CD4-positive, alpha-beta T cell treated with Interleukin-4 for 4 hours (primary cell): ENCODE measurements at places on chromosomes 11 and 22.

DNA sequence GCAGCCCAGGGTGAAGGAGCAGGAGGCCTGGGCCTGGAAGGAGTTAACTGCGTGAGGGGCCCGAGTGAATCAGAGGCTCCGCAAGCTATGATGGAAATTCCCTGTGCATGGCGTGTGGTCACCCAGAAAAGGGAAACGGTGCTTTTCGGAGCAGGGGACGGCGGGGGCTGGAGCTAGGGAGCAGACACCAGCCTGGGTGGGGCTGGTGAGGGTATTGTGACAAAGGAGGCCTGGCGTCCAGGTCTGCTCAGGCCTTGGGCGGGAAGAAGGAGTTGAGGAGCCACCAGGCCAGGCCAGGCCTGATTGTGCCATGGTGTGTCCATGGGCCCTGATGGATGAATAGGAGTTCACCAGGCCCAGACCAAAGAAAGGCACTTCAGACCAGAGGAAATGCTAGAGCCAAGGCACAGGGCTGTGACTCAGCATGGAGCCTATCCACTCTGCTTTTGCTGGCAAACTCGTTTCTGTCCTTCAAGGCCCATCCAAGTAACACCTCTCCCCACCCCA is 12.8 kb upstream of the SPI1 start:
- DNase-seq = peak; percentile 34

- DNase-seq = no peak
Observed at GRCh38 chr11:68043349-68044144, 4.7 kb downstream of the TCIRG1 start.

DNA sequence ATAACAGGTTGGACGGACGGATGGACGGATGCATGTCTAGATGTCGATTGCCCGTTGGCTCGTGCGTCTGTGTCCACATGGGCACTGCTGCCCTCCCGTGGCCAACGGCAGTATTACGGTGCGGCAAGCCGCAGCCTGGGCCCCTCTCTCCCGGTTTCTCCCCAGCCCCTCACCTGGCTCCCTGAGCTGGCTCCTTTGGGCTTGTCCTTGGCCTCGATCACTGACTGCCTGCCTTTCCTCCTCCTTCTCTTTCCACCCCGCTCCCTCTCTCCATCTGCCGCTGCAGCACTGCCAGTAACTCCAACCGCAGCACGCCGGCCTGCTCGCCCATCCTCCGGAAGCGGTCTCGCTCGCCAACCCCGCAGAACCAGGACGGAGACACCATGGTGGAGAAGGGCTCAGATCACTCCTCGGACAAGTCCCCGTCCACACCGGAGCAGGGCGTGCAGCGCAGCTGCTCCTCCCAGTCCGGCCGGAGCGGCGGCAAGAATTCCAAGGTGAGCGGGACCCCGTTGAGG is 77.3 kb downstream of the SCN3B start:
- DNase-seq = peak; percentile 53

DNA sequence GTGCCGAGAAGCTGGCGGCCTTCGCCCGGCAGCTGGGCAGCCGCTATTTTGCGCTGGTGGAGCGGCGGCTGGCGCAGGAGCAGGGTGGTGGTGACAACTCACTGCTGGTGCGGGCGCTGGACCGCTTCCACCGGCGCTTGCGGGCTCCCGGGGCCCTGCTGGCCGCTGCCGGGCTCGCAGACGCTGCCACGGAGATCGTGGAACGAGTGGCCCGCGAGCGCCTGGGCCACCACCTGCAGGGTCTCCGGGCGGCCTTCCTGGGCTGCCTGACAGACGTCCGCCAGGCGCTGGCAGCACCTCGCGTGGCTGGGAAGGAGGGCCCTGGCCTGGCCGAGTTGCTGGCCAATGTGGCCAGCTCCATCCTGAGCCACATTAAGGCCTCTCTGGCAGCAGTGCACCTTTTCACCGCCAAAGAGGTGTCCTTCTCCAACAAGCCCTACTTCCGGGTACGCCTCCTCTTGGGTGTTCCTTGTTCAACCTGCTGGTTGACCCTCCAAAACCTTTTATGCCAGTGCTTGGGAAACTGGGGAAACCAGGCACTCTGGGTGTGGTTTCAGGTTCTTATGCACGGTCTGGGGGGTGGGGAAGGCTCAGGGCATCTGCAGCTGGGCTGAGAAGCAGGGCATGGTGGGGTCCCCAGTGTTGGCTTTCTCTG is 3.1 kb upstream of the TM7SF2 start:
- no peak for DNase-seq

DNA sequence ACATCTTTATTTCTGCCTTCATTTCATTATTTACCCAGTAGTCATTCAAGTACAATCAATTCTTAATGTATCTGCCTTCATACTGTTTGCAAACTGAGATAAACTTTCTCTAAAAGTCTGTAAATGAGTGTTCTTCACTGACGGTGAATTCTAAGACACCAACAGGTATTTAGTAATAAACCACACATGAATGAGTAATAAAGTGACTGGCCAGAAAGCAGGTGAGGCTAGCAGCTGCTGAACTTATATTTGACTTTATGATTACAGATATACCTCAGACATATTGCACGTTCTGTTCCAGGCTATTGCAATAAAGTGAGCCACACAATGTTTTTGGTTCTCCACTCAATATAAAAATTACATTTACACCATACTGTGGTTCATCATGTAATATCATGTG is 1894.0 kb upstream of the RAG2 start:
- DNase-seq = no peak

DNA sequence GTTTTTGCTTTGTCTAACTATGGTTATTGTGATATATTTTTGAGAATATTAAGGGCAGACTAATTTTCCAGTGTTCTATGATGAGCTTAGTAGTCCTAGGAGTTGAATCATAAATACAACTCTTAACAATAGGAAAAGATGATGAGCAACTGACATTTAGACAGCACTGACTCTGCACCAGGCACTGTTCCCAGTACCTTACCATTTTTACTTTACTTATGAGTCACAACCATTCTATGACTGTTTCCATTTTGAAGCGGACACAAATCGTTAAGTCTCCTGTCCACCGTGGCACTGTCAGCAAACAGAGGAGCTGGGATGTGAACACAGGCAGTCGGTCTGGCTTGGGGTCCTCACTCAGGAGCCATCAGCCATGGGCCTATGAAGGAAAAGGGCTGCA is 3.4 kb upstream of the SCGB2A2 start:
- DNase-seq = no peak

GRCh38 chr22:19663286-19663815 is 51.0 kb upstream of the SEPTIN5 start:
- DNase-seq = no peak

DNA sequence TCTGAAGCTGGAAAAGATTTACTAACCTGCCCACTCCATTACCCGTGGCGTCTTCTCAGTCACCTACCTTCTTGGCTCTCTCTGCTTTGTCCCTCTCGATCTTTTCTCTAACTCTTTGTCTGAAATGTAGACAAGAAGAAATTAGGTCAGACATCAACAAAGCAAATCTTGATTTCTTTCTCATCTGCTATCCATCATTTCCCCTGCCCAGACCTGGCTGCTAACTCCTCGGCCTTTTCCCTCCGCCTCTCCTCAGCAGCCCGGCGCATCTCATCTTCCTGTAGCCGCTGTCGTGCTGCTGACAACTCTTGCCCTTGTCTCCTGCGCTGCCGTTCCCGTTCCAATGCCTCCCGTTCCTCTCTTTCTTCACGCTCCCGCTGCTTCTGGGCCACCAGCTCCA is 1.2 kb downstream of the UBXN1 start:
- DNase-seq = no peak

DNA sequence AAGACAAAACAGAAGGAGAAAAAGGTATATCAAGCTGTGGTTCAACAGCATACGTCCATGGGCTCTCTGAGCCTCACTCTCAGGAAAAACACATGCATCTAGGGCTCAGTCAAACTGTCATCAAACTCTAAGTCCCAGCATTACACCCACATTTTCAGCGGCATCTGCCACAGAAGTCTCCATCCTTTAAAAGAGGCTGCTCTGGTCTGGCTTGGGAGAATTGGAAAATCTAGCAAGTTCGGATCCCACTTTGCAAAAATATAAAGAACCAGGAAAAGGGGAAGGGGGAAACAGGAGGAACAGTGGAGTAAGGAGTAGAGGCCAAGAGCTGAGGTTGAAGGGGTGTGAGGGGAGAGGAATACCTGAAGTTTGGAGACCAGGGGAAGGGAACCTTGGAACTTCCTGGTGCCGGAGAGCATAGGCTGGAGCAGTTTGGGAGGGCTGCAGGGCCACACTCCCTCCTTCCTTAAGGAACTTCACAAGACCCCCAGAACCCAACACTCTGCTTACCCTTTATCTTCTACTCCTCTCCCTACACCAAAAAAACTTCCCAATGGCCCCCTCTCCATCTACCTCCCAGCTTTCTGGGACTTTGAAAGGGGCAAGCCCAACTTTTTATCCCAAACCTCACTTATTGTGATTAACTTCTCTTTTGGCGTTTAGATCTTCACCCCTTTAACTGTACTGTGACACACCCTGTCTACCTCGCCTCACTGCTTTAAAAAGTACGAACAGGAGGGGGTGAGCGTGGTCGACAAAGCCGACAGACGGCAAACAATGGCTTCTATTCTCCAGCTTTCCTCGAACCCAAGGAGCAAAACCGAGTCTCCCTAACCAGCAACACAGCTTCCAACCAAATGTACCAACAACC is 4.0 kb downstream of the PAX6 start:
- DNase-seq = no peak

- no peak for DNase-seq
Observed at GRCh38 chr22:20619045-20619892, 111.9 kb downstream of the MED15 start.

DNA sequence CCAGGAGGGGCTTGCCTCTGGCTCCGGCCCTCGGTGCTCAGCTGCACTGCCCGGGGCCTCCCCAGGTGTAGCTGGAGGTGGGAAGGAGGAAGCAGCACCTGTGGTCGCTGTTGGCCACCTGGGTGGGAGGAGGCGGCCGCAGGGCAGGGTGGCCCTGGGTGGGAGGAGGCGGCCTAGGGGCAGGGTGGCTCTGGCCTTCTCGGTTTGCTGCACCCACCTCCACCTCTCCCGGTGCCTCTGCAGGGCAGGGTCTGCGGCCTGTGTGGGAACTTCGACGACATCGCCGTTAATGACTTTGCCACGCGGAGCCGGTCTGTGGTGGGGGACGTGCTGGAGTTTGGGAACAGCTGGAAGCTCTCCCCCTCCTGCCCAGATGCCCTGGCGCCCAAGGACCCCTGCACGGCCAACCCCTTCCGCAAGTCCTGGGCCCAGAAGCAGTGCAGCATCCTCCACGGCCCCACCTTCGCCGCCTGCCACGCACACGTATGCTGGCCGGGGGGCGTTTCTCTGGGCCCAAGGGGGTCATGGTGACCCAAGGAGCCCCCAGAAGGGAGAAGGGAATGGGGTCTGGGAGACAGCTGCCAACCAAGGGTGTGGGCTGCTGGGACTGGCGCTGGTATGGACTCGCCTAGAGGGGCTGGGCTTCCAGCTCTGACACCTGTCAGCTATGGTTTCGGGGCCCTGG is 20.6 kb downstream of the MUC5AC start:
- DNase-seq = no peak

GRCh38 chr22:23383491-23384361 is 196.4 kb downstream of the IGLL1 start:
- no peak for DNase-seq

GRCh38 chr11:88431675-88432341 is 94.3 kb upstream of the CTSC start:
- DNase-seq = no peak

GRCh38 chr11:69923641-69924307 is 104.6 kb upstream of the FGF3 start:
- no peak for DNase-seq

DNA sequence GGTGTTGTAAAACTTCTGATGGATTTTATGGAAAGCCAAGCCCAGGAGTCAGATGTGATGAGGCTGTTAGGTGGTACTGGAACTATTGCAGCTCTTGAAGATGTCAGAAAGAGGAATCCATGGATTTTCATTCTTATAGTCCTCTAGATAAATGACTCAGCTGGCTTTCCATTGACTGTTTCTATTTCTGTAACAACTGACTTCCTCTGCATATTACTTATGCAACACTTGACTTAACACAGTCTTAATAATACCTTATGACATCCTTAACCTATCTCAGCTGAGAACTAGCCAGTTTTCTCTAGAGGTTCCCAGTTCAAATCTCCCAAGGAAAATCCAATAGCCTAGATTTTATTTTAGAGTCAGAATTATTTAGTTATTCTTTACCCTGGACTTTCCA is 263.8 kb downstream of the LUZP2 start:
- no peak for DNase-seq

DNA sequence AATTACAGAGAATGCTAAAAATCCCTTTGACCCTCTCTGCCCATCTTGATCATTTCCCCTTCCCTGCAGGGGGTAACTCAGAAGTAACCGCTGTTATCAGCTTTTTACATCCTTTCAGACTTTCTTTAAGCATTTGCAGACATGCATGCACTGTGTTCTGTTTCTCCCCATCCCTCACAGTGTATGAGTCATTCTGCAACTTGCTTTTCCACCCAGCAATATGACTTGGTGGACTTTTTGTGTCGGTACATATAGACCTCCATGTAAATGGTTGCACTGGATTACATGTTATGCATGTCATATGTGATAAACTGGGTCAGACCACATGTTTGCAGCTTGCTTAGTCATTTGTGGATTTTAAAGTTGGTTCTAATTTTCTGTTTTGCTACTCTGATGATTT is 87.7 kb upstream of the NECTIN1 start:
- no peak for DNase-seq

GRCh38 chr11:8067567-8067928 is 13.5 kb upstream of the TUB start:
- no peak for DNase-seq

- DNase-seq = no peak
Observed at GRCh38 chr11:108871152-108871551, 206.3 kb downstream of the DDX10 start.

- no peak for DNase-seq
Observed at GRCh38 chr22:50189184-50189848, 3.6 kb downstream of the TRABD start.

- no peak for DNase-seq
Observed at GRCh38 chr11:17526931-17527627, 17.1 kb downstream of the USH1C start.

DNA sequence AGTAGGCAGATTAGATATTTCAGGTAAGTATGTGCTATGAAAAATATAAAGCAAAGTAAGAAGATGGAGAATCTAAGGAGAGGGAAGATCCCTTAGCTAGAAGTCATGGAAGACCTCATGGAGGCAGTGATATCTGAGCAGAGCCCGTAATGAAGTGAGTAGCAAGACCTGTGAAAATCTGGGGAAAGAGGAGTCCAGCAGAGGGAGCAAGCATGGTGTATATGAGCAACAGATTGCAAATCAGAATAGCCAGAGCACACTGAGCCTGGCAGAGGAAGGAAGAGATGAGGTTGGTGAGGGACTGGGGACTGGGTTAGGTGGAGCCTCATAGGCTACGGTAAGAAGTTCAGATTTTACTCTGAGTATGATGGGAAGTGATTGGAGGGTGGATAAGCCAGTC is 9.4 kb downstream of the LHFPL7 start:
- no peak for DNase-seq

- no peak for DNase-seq
Observed at GRCh38 chr11:87190071-87190470, 152.3 kb downstream of the TMEM135 start.

- DNase-seq = no peak
Observed at GRCh38 chr11:68763181-68763721, 11.9 kb upstream of the TESMIN start.

GRCh38 chr11:12938590-12939247 is 70.4 kb upstream of the RASSF10 start:
- no peak for DNase-seq

GRCh38 chr22:24550028-24550901 is 4.7 kb downstream of the GUCD1 start:
- DNase-seq = no peak
